ENCODE measurements at places on chromosomes 1 and 21.

- no peak for DNase-seq
These were observed 15.1 kb downstream of the CELF3 start for GRCh38 chr1:151701515-151701914.

DNA sequence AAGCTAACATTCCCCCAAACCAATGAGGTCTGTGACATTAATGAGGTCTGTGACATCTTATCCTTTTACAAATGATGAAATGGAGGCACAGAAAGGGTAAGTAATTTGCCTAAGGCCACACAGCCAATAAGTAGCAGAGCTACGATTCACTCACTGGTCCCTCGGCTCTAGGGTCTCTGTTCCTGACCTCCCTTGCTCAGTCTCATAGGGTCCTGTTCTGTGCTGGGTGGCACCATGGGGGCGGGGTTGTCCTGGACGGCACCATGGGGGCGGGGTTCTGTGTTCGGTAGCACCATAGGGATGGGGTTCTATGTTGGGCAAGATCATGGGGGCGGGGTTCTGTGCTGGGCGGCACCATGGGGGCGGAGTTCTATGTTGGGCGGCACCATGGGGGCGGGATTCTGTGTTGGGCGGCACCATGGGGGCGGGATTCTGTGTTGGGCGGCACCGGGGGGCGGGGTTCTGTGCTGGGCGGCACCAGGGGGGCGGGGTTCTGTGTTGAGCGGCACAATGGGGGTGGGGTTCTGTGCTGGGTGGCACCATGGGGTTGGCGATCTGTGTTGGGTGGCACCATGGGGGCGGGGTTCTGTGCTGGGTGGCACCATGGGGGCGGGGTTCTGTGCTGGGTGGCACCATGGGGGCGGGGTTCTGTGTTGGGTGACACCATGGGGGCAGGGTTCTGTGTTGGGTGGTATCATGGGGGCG lies 55.6 kb downstream of the CLSTN1 start:
- no peak for DNase-seq

- no peak for DNase-seq
These were observed 13.7 kb downstream of the SELL start for GRCh38 chr1:169697755-169698154.

- DNase-seq: no peak
These were observed 81.5 kb downstream of the ZNF281 start for GRCh38 chr1:200328379-200328778.

DNA sequence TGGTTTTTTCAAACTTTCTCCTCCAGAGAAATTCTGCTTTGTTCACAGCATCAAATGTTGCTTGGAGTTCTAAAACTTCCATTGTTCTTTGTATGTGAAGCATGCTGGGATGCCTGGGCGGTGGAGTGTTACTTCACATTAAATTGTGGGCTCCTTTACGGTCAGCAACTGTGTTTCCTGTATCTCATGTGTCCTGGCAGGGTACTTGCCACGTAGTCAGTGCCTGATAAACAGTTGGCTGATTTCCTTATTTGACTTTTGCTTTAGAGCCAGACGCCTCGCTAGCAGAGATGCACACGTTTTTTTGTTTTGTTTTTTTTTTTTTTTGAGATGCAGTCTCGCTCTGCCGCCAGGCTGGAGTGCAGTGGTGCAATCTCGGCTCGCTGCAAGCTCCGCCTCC lies 96.7 kb downstream of the UCK2 start:
- no peak for DNase-seq
